ENCODE measurements at places on chromosomes 6 and 20. TPM values are rescaled to one million over a fixed set of nuclear protein-coding genes. Genes with fewer than 3 reads are reported as not detected.

- peaks cover 2% of the 10 kb centered on the region for H3K4me1 ChIP-seq
- DNase-seq = peak; percentile 75
- peaks cover 19% of the 10 kb centered on the region for H3K27me3 ChIP-seq
- no peaks in the 10 kb centered on the region for H3K36me3 ChIP-seq
- H3K4me3 ChIP-seq = no peak overlapping the region
Observed at GRCh38 chr6:168189200-168190013, 110.4 kb upstream of the FRMD1 start.

C6orf120 gene
- 32.3 TPM for total RNA-seq

- H3K27ac ChIP-seq = no peak overlapping the region
- no peak for DNase-seq
- H3K36me3 ChIP-seq = no peaks in the 10 kb centered on the region
Observed at GRCh38 chr6:90136176-90136575, 160.5 kb downstream of the BACH2 start.

DNA sequence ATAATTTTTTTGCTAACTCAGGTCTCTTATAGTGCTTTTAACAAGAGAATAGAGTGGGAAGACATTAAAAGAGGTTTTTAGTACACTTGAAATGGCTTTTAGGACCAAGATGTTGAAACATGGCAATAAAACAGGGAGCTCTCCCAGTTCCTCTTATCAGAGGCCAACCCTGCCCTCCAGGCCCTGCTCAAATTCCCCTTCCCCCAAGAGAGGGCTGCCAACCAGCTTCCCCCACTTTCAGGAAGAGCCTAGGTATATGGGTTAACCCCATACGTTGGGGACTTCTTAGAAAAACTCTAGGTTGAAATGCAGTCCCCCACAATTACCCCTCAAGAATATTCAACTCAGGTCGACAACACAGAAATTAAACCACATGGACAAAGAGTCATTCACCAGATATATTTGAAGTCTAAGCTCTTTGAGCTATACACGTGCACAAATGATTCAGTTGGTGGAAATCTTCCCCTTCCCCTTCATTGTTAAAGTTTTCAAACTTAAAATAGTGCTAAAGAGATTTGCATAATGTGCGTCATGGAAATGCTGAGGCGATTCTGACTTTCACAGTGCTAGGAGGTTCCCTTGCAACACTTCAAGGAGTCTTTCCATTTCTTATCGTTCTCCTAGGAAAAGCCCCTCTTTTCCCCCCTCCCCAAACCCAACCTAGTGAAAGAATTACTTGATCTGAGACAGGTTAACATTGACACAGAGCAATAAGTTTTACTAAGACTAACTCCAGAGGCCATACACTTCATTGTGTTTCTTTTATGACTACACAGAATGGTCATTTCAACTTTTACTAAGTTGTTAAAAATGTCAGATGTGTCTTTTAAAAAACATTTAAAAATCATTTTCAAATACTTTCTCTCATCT lies 49.8 kb upstream of the ENPP5 start:
- H3K36me3 ChIP-seq = no peaks in the 10 kb centered on the region
- no peaks in the 10 kb centered on the region for H3K27me3 ChIP-seq
- DNase-seq = no peak

GGTLC1 gene
- not detected for total RNA-seq
